ENCODE measurements at places on chromosomes 7 and 10. TPM values are rescaled to one million over a fixed set of nuclear protein-coding genes. Genes with fewer than 3 reads are reported as not detected.

NAMPT gene
- 239 TPM for total RNA-seq

C10orf62 gene
- total RNA-seq: not detected

DPP6 gene
- not detected for total RNA-seq

ZPBP gene
- total RNA-seq: not detected

NODAL gene
- not detected for total RNA-seq

LRRC61 gene
- total RNA-seq: not detected

CDHR1 gene
- total RNA-seq: not detected

INMT gene
- 195 TPM for total RNA-seq

COL17A1 gene
- 0.36 TPM for total RNA-seq

SGPL1 gene
- 18.3 TPM for total RNA-seq

RHOBTB1 gene
- 7.8 TPM for total RNA-seq

GIMAP1 gene
- 0.81 TPM for total RNA-seq

ENO4 gene
- total RNA-seq: not detected

SLC13A1 gene
- total RNA-seq: not detected

RAB11FIP2 gene
- 8.1 TPM for total RNA-seq

SLC39A12 gene
- total RNA-seq: not detected

LIPF gene
- total RNA-seq: not detected

TUBB8 gene
- total RNA-seq: not detected

IKZF5 gene
- 1.8 TPM for total RNA-seq

UNCX gene
- not detected for total RNA-seq

NUTM2B gene
- 0.18 TPM for total RNA-seq

HOXA2 gene
- not detected for total RNA-seq

CYP2C19 gene
- not detected for total RNA-seq

TMUB1 gene
- 52.0 TPM for total RNA-seq

PRSS37 gene
- not detected for total RNA-seq

MRLN gene
- not detected for total RNA-seq

ADO gene
- 18.3 TPM for total RNA-seq

TRIL gene
- total RNA-seq: 0.72 TPM

TMEM176A gene
- not detected for total RNA-seq

SFR1 gene
- 7.1 TPM for total RNA-seq

PON1 gene
- total RNA-seq: not detected

VIPR2 gene
- not detected for total RNA-seq

PAPSS2 gene
- 220 TPM for total RNA-seq

CCL26 gene
- not detected for total RNA-seq

C10orf105 gene
- total RNA-seq: not detected

TM9SF3 gene
- 82.9 TPM for total RNA-seq
